ENCODE measurements at places on chromosomes 7 and 10.

DNA sequence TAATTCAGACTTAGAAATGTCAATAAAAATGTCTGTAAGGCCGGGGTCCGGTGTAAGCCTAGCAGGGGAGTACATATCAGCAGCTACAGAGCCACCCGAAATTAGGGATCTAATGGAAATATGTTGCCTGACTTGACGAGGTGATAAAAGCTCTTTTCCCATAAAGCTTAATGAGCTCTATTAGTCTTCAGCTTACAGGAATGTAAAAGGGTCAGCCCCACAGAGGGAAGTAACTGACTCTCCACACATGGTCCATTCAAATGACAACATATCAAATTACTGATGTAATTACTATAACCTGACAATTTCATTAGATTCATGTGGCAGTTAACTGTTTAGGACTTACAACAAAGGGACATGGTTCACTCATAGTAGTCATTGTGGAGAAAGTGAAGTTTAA, 62.3 kb downstream of the ATE1 start:
- no peak for DNase-seq

- no peak for DNase-seq
Measured at GRCh38 chr10:120360571-120360970, 96.5 kb upstream of the PLPP4 start.

- no peak for DNase-seq
Measured at GRCh38 chr10:26525586-26525985, 87.4 kb downstream of the APBB1IP start.

GRCh38 chr7:23205909-23206767, 24.3 kb downstream of the NUP42 start:
- no peak for DNase-seq

All from breast epithelium (tissue), 4 donors.